Sciatic nerve (tissue), 2 donors: ENCODE measurements at places on chromosomes 1 and 21. TPM values are rescaled to one million over a fixed set of nuclear protein-coding genes. Genes with fewer than 3 reads are reported as not detected.

Gene SLC45A1
- 2.5 TPM for total RNA-seq

Gene MTR
- 64.0 TPM for total RNA-seq

Gene PGLYRP3
- total RNA-seq, result not detected

Gene TEKT2
- total RNA-seq, result 0.98 TPM

Gene RBM34
- 63.7 TPM for total RNA-seq

Gene CFHR1
- 1.3 TPM for total RNA-seq

Gene DENND2C
- 4.5 TPM for total RNA-seq

Gene FALEC
- total RNA-seq, result not detected

Gene LYST
- 61.9 TPM for total RNA-seq

Gene SLAMF7
- 1.6 TPM for total RNA-seq

Gene C1QC
- 126 TPM for total RNA-seq

Gene CELA2B
- not detected for total RNA-seq

Gene BARHL2
- not detected for total RNA-seq

Gene CRNN
- not detected for total RNA-seq

Gene AMY2B
- total RNA-seq, result 53.7 TPM

Gene CHI3L2
- total RNA-seq, result 3.3 TPM

Gene AQP10
- total RNA-seq, result not detected

Gene OPTC
- total RNA-seq, result not detected

Gene NEGR1
- total RNA-seq, result 85.5 TPM

Gene LEFTY1
- total RNA-seq, result 0.89 TPM

Gene KRTAP13-2
- not detected for total RNA-seq

Gene LAMC1
- 263 TPM for total RNA-seq

Gene KIF14
- 0.22 TPM for total RNA-seq

Gene C1orf167
- total RNA-seq, result 4.1 TPM

Gene CLCNKB
- 1.4 TPM for total RNA-seq

Gene NTMT2
- not detected for total RNA-seq

Gene TIE1
- total RNA-seq, result 58.0 TPM

Gene LENEP
- not detected for total RNA-seq

Gene FCGR2B
- 30.2 TPM for total RNA-seq

Gene C1orf141
- total RNA-seq, result not detected

Gene SEMA6C
- 33.5 TPM for total RNA-seq

Gene WDR4
- 13.0 TPM for total RNA-seq

Gene LCE2B
- not detected for total RNA-seq

Gene E2F2
- total RNA-seq, result 2.1 TPM

Gene AMY1C
- total RNA-seq, result not detected

Gene TNFRSF14
- 73.3 TPM for total RNA-seq

Gene SUSD4
- not detected for total RNA-seq

Gene ADAM30
- total RNA-seq, result not detected

Gene SERPINC1
- total RNA-seq, result not detected

Gene CNN3
- 419 TPM for total RNA-seq

Gene MLLT11
- 2.5 TPM for total RNA-seq

Gene AK5
- total RNA-seq, result 47.1 TPM

Gene NR5A2
- total RNA-seq, result 6.9 TPM

Gene SLC25A34
- 1.6 TPM for total RNA-seq

Gene GSTM5
- total RNA-seq, result 41.6 TPM

Gene TTC34
- total RNA-seq, result 1.4 TPM

Gene IQGAP3
- total RNA-seq, result 0.76 TPM

Gene RUNX3
- total RNA-seq, result 2.0 TPM

Gene SPRR2A
- 0.67 TPM for total RNA-seq
